ENCODE measurements at places on chromosomes 5 and 9.

DNA sequence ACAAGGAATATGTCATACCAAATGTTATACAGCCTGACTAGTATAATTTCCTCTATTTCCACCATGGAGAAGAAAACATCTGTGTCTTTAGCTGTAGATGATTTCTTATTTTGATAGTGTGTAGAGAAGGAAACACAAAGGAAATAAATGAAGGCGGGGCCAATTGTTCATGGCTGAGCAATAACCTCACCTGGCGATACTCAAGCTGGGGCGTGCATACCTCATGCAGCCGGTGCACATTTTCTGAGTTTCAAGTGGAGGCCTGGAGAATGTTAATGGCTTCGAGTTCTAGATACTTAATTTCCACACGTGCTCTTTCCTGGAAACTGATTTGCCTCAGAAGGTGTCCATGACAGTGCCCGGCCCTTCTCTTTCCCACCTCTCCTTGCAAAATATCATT lies 127.4 kb upstream of the TAF11L2 start:
- no peak for DNase-seq

DNA sequence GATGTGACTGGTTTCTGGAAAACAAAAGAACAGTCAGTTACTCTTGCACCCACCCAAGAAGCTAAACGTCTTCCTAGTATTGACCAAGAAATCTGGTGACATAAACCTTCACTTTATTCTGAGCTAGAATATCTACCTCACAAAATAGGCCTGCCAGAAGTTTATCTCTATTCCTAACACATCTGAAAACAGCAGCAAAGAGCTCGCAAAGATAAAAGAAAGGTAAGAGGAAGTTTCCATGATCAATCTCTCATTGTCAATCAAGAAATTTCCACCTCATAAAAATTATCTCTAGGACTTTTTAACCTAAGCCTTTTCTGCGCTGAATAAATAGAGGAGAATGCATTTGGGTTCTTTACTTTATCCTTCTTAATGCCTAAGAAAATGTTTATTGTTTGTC lies 17.3 kb upstream of the ZNF474 start:
- DNase-seq = no peak

DNA sequence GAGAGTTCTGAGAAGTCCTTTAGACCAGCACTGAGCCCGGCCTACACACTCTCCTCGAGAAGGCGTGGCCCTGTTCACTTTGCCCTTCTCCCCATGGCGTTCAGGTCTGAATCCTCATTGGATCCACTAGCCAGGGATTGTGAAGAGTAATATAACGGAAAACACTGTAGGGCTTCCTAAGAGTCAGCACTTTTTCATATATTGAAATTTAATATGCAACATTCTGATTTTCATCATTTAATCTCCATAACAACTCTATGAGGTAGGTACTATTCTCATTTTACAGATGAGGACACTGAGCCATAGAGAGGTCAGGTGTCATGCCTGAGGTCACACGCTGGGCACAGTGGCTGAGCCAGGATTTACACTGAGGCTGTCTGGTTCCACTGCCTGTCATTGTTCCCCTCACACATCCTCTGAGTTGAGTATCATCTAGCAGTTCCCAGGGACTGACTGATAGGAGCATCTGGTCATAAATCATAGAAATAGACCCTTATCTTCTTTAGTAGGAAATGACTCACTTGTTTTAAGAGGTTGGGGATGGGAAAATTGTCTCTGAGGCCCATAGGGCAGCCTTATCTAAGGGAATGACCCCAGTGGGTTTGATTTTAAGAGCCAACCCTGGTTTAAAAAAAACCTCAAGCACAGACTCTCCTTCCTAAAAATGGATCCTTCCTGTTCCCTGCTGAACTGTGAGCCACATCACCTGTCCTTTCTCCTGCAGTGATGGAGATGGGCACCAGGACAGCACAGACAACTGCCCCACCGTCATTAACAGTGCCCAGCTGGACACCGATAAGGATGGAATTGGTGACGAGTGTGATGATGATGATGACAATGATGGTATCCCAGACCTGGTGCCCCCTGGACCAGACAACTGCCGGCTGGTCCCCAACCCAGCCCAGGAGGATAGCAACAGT lies 41.2 kb downstream of the THBS4 start:
- DNase-seq = peak; percentile 26

DNA sequence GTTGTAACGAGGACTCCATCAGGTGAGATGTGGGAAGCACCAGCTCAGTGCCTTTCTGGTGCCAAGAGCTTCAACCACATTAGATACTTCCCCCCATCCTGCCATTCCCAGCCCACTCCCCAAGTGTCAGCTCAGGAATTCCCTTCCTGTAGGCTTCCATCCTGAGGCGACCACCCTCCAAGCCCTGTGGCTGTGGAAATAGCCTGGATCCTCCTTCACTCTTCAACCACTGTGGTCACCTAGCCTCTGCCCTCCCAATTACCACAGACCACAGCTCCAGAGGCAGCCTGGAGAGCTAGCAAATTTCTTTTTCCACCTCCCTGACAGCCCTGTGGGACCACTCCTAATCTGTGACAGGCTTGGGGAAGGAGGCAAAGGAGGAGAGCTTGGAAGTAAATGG lies 219.8 kb upstream of the MAP3K1 start:
- DNase-seq = no peak

GRCh38 chr5:127337876-127338275 lies 47.3 kb downstream of the MEGF10 start:
- no peak for DNase-seq
